ENCODE measurements at places on chromosomes 6 and 20.

DNA sequence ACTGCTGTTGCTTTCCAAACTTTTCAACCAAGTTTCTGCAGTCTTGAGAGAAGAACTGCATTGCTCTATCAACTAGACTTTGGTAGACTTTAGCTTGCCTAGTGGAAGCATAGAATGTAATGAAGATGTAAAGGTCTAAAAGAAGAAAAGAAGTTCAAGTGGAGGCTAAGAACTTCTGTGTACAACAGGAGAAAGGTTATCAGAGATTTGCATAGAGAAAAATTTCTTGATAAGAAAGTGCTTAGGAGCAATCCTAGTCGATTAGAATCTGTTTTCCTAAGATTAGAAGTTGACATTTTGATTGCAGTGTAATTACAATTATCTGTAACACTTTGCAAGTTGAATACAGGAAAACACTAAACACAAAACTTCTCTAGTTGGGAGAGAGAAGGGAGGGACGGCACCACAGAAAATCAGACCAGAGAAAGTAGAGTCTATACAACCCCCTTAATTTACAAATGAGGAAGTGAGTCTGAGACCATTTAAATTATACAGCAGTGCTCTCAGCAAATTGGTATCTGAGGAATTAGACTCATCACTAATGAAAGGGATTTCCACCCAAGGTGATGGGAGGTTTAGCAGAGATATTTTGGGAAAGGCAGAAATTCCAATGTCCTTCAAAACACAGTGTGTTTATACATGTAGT is 194.3 kb upstream of the MARCKS start:
- no peak for DNase-seq

- DNase-seq, result no peak
Measured at GRCh38 chr6:6906570-6907213, 201.1 kb upstream of the RREB1 start.

- DNase-seq, result no peak
Measured at GRCh38 chr20:58981628-58982364, 740 bp downstream of the NELFCD start.

DNA sequence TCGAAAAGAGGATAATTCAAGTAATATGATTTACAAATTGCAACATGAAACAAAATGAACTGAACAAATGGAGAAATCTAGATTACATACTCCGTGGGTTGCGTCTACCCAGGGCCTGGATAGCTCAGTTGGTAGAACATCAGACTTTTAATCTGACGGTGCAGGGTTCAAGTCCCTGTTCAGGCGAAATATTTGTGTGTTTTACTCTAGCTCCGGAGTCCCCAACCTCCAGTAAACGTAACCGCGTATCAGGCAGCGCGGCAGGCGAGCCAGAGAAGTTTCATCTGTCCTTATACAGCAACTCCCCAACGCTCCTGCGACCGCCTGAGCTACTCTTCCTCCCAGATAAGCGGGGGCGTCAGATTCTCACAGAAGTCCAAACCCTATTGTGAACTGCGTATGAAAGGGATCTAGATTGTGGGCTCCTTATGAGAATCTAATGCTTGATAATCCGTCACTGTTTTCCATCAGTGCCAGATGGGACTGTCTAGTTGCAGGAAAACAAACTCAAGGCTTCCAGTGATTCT is 176.1 kb downstream of the TRIM27 start:
- DNase-seq, result no peak

GRCh38 chr6:55794136-55794812 is 81.1 kb downstream of the BMP5 start:
- no peak for DNase-seq

GRCh38 chr20:62043131-62043914 is 22.4 kb downstream of the TAF4 start:
- DNase-seq, result no peak

DNA sequence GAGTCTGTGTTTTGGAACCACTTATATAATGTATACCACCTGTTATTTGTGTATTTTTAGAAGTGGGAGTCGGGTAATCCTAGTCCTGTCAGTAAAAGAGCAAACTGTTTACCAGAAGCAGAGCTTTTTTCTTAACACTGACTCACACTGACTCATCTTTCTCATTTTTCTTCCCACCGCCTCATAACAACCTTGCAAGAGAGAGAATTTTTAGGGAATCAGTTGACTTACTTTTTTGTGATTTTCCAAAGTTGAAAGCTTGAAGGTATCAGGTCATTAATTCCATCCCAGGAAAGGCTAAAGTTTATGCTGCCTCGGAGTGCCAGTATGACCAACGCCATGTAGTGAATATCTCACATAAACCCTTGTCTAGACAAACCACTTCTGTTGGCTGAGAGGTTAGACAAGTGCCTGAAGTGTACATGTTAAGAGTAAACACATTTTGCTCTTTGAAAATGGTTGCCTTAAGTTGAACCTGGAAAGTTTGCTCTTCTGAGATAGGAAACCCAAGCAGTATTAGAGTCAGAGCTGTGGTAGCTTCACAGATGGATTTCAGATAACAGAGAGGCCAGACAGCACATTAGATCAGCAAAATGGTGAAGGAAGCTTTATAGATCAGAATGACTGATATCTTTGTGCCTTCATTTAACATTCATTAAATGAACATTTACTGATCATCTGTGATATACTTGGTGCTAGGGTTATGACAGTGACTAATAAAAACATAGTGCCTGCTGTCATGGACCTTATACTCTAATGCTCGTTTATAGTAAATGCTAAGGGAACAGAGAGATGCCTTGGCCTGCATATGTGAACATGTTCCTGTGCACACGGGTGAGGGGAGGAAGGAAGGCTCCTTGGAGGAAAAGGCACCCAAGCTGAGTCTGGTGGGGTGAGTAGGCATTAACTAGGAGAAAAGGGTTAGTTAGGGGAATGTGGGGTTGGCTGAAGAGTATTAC is 29.1 kb upstream of the PKIG start:
- DNase-seq, result no peak

- DNase-seq, result no peak
Measured at GRCh38 chr6:113015249-113015648, 668.1 kb downstream of the RFPL4B start.

- no peak for DNase-seq
Measured at GRCh38 chr6:7431313-7431673, 41.7 kb downstream of the RIOK1 start.

- DNase-seq, result peak; percentile 82
Measured at GRCh38 chr20:32902456-32903420, 44.0 kb downstream of the EFCAB8 start.

DNA sequence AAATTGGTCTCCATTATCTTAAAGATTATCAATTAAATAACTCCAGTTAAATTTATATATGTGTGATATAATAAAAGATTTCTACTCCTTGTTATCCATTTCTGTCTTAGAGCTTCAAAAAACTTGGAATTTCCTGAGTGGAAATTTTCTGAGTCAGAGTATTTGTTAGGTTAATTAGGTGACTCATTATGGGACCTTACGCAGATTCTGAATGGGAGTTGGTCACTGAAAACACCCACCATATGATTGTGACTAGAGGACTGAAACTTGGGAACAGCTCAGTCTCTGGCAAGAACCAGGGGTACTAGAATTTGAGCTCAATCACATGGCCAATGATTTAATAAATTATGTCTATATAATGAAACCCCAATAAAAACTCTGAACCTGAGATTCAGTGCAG is 125.4 kb upstream of the HMGCLL1 start:
- no peak for DNase-seq

GRCh38 chr20:53903652-53903987 is 166.8 kb downstream of the BCAS1 start:
- no peak for DNase-seq

GRCh38 chr20:44210406-44211176 is at the start of gene OSER1:
Gene OSER1, minus strand, starts transcription at chr20:44210771. Its CDS starts 3,814 bp downstream, at chr20:44206957.
- peak; percentile 97 for DNase-seq

GRCh38 chr20:57102160-57102559 is 164.3 kb downstream of the BMP7 start:
- no peak for DNase-seq

- no peak for DNase-seq
Measured at GRCh38 chr6:10411131-10411970, 3.5 kb downstream of the TFAP2A start.

DNA sequence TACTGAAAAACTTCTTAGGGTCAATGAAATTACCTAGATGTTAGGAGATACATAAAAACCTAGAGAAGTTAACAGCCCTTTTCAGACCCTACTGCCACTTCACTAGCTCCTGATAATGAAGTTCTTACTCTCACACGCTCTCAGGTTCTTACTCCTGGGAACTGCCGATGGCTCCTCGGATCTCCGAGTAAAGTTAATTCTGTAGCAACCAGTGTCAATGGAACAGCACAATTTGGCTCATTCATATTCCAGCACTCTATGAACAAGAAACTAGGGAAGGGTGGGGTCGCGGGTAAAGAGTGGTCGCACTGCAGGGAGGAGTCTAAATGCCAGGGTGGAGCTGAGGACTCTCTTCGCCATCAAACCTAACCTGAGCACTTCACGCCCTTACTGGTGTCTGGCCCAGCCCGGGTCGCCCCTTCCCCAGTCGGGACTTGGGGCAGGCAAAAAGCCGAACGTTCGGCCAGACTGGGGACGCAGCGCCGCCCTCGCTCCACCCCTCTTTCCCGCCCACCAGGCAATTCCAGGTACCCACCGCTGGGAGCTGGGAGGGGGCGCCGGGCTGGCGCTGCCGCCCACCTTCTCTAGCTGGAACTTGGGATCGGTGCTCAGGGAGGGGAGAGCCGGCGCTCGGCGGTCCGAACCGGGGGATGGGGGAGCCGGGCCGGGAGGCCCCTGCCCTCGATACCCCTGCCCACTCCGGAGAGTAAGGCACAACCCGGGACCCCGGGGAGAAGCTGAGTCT is 744 bp downstream of the RAB23 start:
- peak; percentile 74 for DNase-seq

- no peak for DNase-seq
Measured at GRCh38 chr6:142074516-142074915, 58.2 kb upstream of the GJE1 start.

DNA sequence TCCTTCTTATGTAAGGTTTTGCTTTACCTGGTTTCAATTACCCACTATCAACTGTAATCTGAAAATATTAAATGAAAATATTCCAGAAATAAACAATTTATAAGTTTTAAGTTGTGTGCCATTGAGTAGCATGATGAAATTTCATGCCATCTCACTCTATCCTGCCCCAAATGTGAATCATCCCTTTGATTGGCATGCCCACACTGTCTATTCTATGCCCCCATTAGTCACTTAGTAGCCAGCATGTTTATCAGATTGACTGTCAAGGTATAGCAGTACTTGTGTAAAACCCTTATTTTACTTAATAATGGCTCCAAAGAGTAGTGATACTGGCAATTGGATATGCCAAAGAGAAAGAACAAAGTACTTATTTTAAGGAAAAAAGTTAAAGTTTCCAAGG is 403.8 kb downstream of the ADGRB3 start:
- DNase-seq, result no peak

GRCh38 chr20:35453647-35454046 is 1.8 kb upstream of the CEP250 start:
- no peak for DNase-seq

GRCh38 chr6:98929498-98930060 is 18.2 kb downstream of the FBXL4 start:
- DNase-seq, result no peak

GRCh38 chr6:115001731-115002350 is 659.0 kb upstream of the HS3ST5 start:
- no peak for DNase-seq

- DNase-seq, result no peak
Measured at GRCh38 chr6:133799043-133799442, 89.9 kb upstream of the TCF21 start.

DNA sequence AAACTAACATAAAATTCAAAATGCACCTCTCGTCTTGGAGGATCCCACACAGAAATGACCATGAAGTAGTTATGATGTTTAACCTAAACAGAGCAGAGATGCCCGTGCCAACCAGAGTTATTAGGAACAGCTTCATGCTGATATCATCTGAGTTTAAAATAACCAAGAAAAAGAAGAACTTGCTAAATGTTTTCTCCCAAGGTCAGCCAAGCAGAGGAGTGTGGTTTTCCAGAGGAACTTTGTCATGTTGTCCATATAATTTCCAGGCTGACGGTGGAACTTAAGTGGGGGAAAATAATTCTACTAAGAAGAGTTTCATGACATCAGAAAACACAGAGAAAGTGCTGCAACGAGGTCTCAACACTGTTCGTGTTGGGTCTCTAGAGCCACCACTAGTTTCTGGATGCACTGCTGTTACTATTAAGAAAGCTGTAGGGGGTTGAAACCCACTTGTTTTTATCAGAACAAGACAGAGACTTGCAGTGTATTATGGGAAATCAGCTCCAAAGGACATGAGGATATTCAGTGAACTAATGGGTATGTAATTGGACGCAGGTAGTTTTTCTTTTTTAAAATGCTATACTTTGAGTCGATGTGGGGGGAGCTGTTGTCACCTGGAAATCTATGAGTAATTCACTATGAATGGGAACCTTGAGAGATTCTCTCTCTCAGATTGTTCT is 5.2 kb downstream of the AGPAT4 start:
- DNase-seq, result no peak

- no peak for DNase-seq
Measured at GRCh38 chr20:62561182-62561581, 81.1 kb upstream of the SLCO4A1 start.

DNA sequence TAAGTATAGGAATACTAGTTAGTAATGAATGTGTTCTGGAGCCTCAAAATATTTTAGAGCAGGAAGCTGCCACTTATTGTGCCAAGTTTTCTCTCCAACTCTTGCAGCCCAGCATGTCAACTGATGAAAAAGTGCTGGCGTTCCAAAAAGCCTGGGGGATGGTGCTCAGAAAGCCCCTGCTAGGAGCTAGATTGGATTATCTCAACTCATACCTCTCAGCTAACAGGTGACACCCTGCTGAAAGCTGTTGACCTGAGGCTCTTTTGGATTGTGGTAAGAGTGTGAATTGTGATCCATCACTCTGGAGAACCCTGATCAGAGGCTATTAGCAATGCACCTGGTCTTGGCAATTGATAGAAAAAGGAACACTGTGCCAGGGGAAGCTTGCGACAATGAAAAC is 580.4 kb downstream of the EYS start:
- DNase-seq, result no peak

DNA sequence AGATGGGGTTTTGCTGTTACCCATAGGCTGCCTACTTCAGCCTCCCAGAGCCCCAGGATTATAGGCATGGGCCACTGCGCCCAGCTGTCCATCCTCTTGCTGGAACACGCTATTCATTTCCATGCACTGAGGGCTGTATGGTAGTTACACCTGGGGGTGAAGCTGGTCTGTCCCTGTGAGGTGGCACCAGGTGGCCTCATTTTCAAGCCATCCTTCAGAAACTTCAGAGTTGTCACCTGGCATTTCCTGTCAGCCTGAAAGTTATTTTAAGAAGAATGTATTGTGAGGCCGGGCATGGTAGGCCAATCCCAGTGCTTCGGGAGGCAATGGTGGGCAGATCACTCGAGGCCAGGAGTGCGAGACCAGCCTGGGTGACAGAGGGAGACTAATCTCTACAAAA is 147.6 kb downstream of the DTNBP1 start:
- DNase-seq, result no peak

- DNase-seq, result no peak
Measured at GRCh38 chr6:105495515-105495914, 92.6 kb upstream of the PREP start.
